Right ventricle myocardium superior (tissue), 1 donor: ENCODE measurements at places on chromosomes 1 and 21. TPM values are rescaled to one million over a fixed set of nuclear protein-coding genes. Genes with fewer than 3 reads are reported as not detected.

DNA sequence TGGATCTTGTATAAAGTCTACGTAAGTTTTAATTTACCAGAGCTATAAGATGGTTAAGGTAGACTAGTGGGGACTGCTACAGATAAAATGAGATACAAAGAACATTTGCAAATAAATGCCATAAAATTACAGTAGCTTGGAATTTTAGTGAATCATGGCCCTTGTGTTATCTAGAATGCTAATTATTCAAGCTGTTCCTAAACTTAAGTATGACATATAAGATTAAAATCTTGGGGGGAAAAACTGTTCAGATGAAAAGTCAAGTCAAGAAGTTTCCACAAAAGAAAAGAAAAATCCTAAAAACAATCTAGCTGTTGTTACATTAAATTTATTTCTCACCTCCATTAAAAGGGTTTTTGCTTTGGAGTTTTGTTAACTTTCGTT lies 51.7 kb downstream of the SIM2 start:
- no peak for DNase-seq

GRCh38 chr21:27021801-27022200 lies 54.9 kb upstream of the ADAMTS5 start:
- DNase-seq: no peak

- DNase-seq: no peak
Measured at GRCh38 chr1:220776254-220776653, 10.5 kb upstream of the MTARC1 start.

GRCh38 chr1:216927633-216928032 lies 204.4 kb upstream of the ESRRG start:
- DNase-seq: no peak

GRCh38 chr21:35573472-35574374 lies 486.6 kb downstream of the SETD4 start:
- DNase-seq: no peak

- DNase-seq: no peak
Measured at GRCh38 chr1:63319046-63320021, 3.0 kb upstream of the FOXD3 start.

DNA sequence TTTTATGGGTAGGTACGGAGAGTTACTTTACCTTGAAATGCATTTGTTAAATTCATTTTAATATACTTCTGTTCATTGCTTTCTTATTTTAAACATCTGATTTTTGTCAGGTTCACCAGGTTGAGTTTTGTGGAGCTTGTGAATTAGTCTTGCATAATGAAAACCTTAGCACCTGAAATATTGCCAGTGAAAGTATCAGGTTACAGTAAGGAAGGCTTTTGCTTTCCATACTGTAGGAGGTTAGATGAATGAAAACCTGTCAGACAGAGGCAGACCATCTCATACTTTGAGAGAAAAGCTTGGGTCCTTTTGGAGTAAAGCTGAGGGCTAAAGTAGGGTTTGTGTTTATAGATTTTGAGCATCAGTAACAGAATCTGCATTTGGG lies 34.7 kb downstream of the THRAP3 start:
- DNase-seq: no peak

GRCh38 chr1:114609026-114609425 lies 27.6 kb upstream of the BCAS2 start:
- DNase-seq: no peak

- no peak for DNase-seq
Measured at GRCh38 chr1:38932571-38932970, 9.1 kb downstream of the RHBDL2 start.

- DNase-seq: no peak
Measured at GRCh38 chr21:14657241-14658008, 111.3 kb upstream of the SAMSN1 start.

DNA sequence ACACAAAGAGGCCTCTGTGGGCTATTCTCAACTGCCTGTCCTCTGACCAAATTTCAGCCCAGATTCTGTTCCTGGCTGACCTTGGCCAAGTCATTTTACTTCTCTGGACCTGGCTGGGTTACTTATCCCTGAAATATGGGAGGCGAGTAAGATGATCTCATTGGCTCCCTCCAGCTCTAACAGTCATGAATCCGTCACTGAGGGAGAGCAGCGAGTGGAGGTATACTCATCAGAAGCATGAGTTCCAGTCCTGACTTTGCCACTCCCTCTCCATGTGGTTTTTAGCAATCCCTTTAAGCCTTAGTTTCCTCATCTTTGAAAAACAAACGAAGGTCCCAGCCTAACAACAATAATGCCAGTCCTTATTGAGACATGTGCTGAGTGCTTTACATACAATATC lies 63.5 kb downstream of the CCDC185 start:
- DNase-seq: no peak

Gene LCA5L
- total RNA-seq: 0.83 TPM

Gene UBL4B
- not detected for total RNA-seq

Gene CD5L
- total RNA-seq: 4.9 TPM

Gene MROH9
- total RNA-seq: not detected

Gene CFAP74
- total RNA-seq: not detected

Gene HPDL
- total RNA-seq: not detected

Gene CA6
- not detected for total RNA-seq

Gene FCRLA
- not detected for total RNA-seq

Gene REG4
- not detected for total RNA-seq
